H1 (cell line): ENCODE measurements at places on chromosomes 12 and 14.

DNA sequence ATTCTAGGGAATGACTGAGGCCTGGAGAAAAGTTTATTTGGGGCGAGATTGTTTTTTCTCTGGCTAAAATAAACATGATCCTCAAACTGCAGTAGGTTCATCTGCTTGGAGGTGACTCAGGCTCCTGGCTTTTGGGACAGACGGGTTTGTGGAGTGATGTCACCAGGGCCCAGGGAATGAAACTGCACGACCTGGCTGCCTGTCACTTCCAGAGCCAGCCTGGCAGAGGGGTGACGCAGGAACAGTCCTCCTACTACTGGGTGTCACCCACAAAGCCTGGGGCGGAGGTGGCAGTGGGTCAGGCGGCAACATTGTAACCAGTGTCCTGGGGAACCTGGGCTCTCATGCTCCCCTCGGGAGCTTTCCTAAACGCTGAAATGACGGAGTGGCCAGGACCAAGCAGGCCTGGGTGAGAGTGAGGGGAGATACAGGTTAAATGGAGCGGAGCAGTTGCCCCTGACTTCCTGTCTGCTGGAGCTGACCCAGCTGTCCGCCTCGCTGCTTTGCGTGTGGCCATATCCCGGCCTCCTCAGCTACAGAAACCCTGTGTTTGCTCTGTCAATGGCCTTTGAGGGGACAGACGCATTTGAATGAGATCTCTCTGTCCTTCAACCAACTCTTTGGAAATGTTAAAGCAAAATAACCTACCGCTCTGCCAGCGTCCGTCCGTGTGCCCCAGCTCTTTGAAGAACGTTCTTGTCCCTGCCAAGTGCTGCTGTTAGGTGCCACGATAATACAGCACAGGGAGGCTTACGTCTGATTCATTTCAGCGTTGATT lies 6.5 kb downstream of the HIP1R start:
- DNase-seq, result no peak

DNA sequence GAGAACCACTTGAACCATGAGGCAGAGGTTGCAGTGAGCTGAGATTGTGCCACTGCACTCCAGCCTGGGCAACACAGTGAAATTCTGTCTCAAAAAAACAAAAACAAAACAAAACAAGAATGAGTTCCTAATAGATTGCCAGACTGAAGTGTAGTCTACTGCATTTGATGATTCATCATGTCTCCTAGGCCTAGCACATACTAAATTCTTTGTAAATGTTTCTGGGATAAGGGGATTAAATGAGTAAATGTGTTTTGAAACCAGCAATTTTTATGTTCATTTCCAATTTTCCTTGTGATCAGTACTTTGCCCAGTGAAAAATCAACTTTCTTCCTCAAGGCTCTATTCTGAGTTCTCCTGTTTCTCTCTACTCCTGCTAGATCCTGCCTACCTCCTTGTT lies 2.9 kb upstream of the DYRK2 start:
- no peak for DNase-seq

- no peak for DNase-seq
These were observed 40.1 kb upstream of the MTERF2 start for GRCh38 chr12:107026806-107027635.

- DNase-seq, result no peak
These were observed 33.0 kb downstream of the SCFD1 start for GRCh38 chr14:30655124-30655523.

DNA sequence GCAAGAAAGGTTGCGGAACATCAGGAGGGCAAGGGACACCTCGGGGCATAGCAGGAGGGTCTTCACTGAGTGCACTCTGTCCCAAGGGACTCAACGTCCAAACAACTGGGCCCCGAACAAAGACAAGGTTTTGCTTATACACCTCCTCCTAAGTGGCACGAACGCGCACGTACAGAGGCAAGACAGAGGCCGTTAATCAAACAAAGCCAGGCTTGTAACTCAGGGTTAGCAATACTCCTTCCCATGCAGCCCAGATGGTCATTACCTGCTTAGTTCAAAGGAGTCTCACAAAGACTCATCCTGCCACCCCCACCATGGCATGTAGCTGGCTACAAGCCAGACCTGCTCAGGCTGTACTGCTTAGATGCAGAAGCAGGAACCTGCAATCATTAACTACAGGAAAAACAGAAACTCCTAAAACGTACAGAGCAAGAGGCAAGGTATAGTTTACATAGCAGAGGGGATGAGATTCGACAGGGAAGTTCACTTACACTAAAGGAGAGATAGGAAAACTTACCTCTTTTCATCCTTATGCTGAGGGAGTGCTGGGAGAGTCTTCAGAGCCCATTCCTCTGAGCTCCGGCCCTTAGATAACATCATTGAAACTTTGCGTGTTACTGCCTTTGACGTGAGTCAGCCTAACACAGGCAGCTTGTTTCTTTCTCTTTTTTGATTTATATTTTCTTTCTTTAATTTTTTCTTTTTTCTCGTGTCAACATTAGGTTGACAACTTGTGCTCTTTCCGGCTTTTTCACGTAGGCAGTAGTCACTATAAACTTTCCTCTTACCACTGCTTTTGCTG lies 1319.1 kb downstream of the TMEM121 start:
- no peak for DNase-seq

GRCh38 chr14:75771595-75771994 lies 110.5 kb downstream of the TTLL5 start:
- no peak for DNase-seq

DNA sequence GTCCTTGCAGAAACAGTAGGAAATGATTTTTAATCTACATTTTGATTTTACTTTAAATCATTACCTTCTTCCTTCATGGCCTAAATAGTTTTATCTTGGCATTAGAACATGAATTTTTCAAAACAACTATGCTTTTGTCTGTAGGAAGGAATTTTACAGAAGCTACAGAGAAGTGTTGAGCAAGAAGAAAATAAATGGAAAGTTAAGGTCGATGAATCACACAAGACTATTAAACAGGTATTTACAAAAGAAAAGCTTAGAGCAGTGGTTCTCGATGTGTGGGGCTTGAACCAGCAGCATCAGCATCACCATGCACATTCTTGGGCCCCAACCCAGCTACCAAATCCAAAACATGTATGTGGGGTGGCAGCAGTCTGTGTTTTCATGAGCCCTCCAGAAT lies 91.6 kb downstream of the KTN1 start:
- DNase-seq, result no peak

GRCh38 chr14:61632401-61632800 lies 62.9 kb upstream of the HIF1A start:
- no peak for DNase-seq

DNA sequence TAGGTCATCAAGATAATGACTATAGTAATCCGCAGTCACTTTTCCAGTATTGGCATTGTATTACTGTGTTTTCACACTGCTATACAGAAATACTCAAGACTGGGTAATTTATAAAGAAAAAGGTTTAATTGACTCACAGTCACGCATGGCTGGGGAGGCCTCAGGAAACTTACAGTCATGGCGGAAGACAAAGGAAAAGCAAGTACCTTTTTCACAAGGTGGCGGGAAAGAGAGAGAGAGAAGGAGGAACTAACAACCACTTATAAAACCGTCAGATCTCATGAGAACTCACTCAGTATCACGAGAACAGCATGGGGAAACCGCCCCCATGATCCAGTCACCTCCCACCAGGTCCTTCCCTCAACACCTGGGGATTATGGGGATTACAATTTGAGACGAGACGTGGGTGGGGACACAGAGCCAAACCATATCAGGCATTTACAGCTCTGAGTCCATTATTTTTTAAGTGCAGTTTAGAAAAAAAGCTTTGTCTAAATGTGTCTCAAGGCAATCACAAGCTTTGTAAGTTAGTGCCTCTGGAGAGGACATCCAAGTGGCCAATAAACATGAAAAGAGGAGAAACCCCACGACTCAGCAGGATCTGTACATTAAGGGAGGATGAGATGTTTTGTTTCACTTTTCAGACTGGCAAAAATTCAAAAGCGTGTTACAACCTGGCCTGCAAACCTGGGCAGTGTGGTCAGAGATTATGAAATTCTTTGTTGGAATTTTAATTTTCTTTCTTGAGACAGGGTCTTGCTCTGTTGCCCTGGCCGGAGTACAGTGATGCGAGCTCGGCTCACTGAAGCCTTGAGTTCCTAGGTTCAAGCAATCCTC lies 82.0 kb downstream of the DNAH10 start:
- DNase-seq, result no peak

DNA sequence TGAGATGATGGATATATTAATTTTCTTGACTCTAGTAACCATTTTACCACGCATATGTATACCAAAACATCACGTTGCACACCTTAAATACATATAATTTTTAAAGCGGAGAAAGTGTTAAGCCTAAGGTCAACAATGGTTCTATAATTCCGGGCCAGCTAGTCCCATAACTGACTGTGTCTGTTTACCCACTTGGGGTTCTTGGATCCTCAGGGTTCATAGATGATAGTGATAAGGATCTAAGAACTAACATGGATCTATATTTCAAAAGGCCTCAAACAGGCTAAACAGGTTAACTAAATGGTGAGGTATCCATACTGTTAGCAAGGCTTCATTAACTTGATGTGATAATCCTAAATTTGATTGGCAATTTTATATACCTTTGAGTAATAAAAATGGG lies 9.8 kb downstream of the SLC38A1 start:
- DNase-seq, result no peak

- no peak for DNase-seq
These were observed 268 bp downstream of the NDUFB1 start for GRCh38 chr14:92121207-92121669.

- DNase-seq, result no peak
These were observed 46.8 kb downstream of the PRKCH start for GRCh38 chr14:61368114-61368710.

GRCh38 chr12:105171691-105172436 lies 64.1 kb downstream of the APPL2 start:
- no peak for DNase-seq

- no peak for DNase-seq
These were observed 9.4 kb downstream of the RNF41 start for GRCh38 chr12:56212361-56212760.

DNA sequence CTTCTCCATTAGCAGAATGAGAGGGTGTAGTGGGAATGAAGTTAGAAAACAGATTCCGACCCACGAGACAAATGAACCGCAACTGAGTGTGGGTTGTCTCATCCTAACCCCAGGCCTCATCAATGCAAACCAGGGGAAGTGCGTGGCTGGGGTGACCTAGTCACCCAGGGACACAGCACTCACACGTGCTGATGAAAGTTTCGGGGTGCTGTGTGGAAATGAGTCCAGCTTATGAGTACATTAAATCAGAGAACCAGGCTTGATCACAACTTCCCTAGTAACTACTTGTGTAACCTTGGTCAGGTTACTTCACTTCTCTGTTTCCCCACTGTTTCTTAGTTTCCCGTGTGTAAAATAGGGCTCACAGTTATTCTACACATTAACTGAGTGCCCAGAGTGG lies 95.4 kb upstream of the CDKN3 start:
- no peak for DNase-seq

DNA sequence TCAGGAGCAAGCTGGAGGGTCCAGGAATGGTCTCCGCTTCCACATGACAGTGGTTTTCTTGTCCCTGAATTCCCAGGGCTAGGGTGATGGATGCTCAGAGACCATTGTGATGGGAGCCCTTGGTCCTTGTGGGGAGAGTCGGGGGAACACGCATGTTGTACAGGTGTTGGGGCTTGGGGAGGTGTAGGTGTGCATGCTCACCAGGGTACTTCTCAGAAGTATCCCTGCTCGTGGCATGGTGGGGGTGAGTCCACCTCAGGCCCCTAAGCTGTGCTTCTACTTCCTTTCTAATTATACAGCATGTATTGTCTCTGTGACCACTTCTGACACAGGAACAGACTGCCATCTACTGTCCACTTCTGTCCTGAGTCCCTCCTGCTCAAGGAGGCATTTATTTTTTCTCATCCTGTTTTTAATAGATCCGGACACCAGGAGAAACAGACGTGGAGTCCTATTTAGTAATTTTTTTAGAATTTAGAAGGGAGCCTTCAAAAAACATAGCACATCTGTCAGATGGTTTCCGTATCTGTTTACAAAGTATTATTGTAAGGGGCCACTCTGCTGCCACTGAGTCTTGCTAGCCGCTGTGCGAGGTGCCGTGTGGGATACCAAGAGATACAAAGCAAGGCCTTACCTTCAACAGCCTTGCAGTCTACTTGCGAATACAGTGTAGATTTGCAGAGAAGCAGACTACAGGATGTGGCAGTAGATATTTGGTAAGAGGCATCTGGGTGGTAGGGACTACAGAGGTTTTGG lies 10.5 kb downstream of the NTF3 start:
- no peak for DNase-seq

GRCh38 chr14:69705706-69706105 lies 61.2 kb upstream of the SRSF5 start:
- DNase-seq, result no peak

GRCh38 chr12:110379631-110380030 lies 23.9 kb downstream of the ANAPC7 start:
- no peak for DNase-seq

- no peak for DNase-seq
These were observed 16.9 kb downstream of the TAOK3 start for GRCh38 chr12:118355843-118356242.

DNA sequence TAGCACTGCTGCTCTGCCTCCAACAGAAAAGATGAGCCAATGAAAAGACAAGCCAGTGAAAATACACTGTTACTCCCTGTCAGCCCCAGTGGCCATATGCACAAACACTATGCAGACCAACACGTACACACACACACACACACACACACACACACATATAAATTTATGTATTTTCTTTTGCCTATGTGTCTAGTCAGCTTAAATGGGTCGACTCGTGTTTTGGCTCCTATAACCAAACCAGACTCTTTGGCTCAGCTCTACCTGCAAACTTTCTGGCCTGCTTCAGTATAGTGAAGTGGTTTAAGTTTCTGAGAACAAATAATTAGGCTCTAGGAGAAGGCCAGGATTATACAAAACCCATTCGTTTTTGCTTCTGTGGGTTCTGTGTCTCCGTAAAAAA lies 30.3 kb upstream of the PMCH start:
- no peak for DNase-seq

GRCh38 chr14:50608302-50608851 lies 48.4 kb downstream of the ATL1 start:
- DNase-seq, result no peak

GRCh38 chr12:84619053-84619571 lies 293.5 kb downstream of the SLC6A15 start:
- no peak for DNase-seq

GRCh38 chr12:63826006-63826585 lies 18.4 kb upstream of the SRGAP1 start:
- DNase-seq, result no peak

GRCh38 chr12:80107221-80107620 lies 7.9 kb downstream of the OTOGL start:
- no peak for DNase-seq

- no peak for DNase-seq
These were observed 211.3 kb downstream of the ESR2 start for GRCh38 chr14:64082837-64083236.
